ENCODE measurements at places on chromosomes 3 and 15. TPM values are rescaled to one million over a fixed set of nuclear protein-coding genes. Genes with fewer than 3 reads are reported as not detected.
A peak's percentile ranks its signal among the peaks of the same experiment; 100 is the strongest.

DNA sequence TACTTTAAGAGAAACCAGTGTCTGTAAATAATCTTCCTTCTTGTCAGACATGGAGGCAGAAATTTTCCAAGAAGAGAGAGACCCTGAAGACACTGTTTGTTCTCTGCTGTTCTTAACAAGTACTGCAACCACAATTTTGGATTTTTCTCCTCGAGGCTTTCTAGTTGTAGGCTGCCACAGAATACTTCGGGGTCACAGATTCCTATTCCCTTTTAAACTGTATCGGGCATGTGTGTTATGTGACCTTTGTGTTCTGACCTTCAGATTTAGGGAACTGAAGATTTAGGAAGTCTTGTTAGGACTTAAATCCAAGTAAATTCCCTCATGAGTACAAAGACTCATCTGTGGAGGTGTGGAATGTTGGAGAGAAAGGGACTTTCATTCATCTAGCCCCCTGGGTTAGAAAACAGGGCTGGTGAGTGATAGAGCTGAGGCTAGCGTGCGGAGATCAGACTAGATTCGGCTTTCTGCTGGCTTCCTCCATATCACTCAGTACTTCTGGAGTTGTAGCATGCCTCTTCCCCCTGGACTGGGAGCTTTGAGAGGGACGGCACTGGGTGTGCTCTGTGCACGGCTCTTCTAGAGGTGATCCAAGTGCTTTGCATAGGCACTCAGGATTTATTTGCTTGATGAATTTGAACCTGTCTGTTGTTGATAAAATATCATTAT is 237.0 kb downstream of the LPP start:
- peaks cover 39% of the 10 kb centered on the region for H3K4me1 ChIP-seq
- H3K4me3 ChIP-seq: no peak overlapping the region
- no peak for DNase-seq
- peak overlapping the region; percentile 73 for H3K27ac ChIP-seq

GRCh38 chr15:35702946-35703495 is 157.1 kb upstream of the DPH6 start:
- peak overlapping the region; percentile 14 for H3K27ac ChIP-seq
- peaks cover 2% of the 10 kb centered on the region for H3K36me3 ChIP-seq
- H3K4me3 ChIP-seq: no peak overlapping the region
- H3K27me3 ChIP-seq: no peaks in the 10 kb centered on the region
- peaks cover 50% of the 10 kb centered on the region for H3K4me1 ChIP-seq
- no peak for DNase-seq

DNA sequence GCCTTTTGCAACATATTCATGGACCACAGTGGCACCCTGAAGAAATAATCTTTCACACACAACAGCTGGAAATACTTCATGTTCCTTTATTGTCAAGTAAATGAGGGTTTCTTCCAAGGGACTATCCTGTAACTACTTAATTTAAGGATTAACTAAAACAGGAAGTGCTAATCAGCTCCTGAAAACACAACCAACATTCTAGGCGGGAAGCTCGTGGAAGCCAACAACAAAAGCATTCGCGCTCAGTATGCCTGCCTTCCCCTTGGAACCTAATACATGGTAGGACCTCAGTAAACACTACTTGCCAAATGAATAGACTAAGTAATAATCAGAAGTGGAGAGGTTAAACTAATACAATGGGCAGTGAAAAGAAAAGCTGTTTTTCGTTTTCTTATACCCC is 300.9 kb downstream of the RORA start:
- peaks cover 5% of the 10 kb centered on the region for H3K27me3 ChIP-seq
- H3K4me3 ChIP-seq: no peak overlapping the region
- DNase-seq: no peak
- peaks cover 6% of the 10 kb centered on the region for H3K4me1 ChIP-seq
- H3K36me3 ChIP-seq: no peaks in the 10 kb centered on the region

GRCh38 chr15:38084289-38084688 is 149.8 kb downstream of the TMCO5A start:
- no peaks in the 10 kb centered on the region for H3K36me3 ChIP-seq
- H3K27me3 ChIP-seq: no peaks in the 10 kb centered on the region
- H3K4me3 ChIP-seq: no peak overlapping the region
- no peak overlapping the region for H3K27ac ChIP-seq
- no peak for DNase-seq
- H3K4me1 ChIP-seq: peaks cover 5% of the 10 kb centered on the region

- peaks cover 16% of the 10 kb centered on the region for H3K4me1 ChIP-seq
- no peaks in the 10 kb centered on the region for H3K27me3 ChIP-seq
- H3K4me3 ChIP-seq: no peak overlapping the region
- DNase-seq: no peak
- H3K27ac ChIP-seq: peak overlapping the region; percentile 18
Measured at GRCh38 chr15:84638103-84638502, 16.0 kb downstream of the WDR73 start.

DNA sequence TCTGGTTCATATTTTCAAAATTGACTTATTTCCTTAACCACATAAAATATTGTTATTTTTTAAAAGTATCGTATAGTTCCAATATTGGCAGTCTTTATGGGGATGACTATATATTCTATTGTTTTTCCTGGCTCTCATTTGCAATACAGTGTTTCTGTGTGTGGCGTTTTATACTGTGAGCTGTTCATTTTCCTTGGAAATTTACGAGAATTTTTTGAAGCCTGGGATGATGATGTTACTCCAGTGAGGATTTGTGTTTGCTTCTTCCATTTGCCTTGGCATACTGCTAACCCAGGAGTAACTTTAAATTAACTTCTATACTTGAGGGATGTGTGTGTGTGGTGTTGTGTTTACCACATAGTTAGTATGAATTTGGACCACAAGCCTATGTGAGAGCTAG is 95.2 kb downstream of the NR1D2 start:
- H3K27ac ChIP-seq: no peak overlapping the region
- peaks cover 19% of the 10 kb centered on the region for H3K4me1 ChIP-seq
- H3K27me3 ChIP-seq: no peaks in the 10 kb centered on the region
- H3K4me3 ChIP-seq: no peak overlapping the region
- H3K36me3 ChIP-seq: no peaks in the 10 kb centered on the region
- DNase-seq: no peak

- H3K4me3 ChIP-seq: peak overlapping the region; percentile 96
- H3K27ac ChIP-seq: no peak overlapping the region
- H3K36me3 ChIP-seq: no peaks in the 10 kb centered on the region
Measured at GRCh38 chr15:29270976-29271375, 1.4 kb upstream of the NSMCE3 start.

DNA sequence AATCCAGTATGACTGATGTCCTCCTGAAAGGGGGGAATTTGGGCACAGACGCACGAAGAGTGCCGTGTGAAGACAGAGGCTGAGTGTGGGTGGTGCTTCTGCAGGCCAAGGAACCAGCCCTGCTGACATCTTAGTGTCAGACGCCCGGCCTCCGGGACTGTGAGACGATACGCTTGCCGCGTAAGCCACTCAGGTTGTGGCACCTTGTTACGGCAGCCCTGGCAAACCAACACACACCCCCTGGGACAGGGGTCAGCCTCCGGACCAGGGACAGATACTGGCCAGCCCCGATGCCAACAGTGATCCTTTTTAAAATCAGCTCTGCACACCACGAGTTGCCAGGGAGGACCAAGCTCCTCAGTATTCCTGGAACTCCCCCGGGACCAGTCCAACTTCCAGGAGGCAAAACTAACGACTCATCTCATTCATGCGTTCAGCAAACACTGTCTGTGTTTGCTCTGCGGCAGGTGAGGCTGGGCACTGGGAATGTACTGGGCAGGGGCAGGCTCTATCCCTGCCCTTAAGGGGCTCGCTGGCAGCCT is 21.2 kb upstream of the PIGZ start:
- DNase-seq: no peak
- H3K4me1 ChIP-seq: no peaks in the 10 kb centered on the region
- H3K27ac ChIP-seq: no peak overlapping the region
- H3K4me3 ChIP-seq: no peak overlapping the region
- H3K36me3 ChIP-seq: no peaks in the 10 kb centered on the region

- H3K27ac ChIP-seq: no peak overlapping the region
- H3K4me3 ChIP-seq: no peak overlapping the region
- peaks cover 20% of the 10 kb centered on the region for H3K4me1 ChIP-seq
- H3K27me3 ChIP-seq: no peaks in the 10 kb centered on the region
- no peak for DNase-seq
Measured at GRCh38 chr3:10185804-10186762, 21.4 kb downstream of the IRAK2 start.

Gene CPN2
- not detected for total RNA-seq

Gene INSYN1
- total RNA-seq: 8.0 TPM

Gene CPLX3
- not detected for total RNA-seq
